ENCODE measurements at places on chromosomes 1 and 21.

- no peak for DNase-seq
Observed at GRCh38 chr21:35895598-35895997, 164.7 kb downstream of the SETD4 start.

DNA sequence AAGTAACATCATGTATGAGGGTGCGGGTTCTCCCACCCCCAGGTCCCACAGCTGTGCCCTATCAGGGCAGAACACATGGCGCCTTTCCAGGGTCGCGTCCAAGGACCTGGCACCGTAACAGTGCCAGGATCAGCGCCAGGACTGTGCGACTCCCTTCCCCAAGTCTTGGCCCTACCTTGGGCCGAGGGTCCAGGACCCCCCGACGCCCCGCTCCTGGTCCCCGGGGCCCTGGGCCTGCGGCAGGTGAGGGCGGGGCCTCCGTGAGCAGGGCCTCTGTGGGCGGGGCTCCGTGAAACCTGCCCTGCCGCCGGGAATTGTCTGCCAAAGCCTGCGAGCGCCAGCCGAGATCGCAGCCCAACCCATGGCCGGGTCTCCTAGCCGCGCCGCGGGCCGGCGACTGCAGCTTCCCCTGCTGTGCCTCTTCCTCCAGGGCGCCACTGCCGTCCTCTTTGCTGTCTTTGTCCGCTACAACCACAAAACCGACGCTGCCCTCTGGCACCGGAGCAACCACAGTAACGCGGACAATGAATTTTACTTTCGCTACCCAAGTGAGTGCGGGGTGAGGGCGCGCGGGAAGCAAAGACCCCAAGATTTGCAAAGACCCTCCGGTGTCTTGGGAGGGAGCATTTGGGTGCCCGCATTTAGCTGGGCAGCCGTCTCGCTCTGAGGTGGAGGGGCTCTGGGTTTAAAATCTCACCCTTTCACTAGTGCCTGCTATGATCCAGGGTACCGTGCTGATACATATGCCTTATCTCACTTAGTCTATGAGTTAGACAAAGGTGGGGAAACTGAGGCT, at the start of gene RHBG:
Gene RHBG (plus strand): TSS at position 323 of the 796 bp plus-strand sequence. CDS start 39 bp downstream, at position 362.
- DNase-seq, result no peak

DNA sequence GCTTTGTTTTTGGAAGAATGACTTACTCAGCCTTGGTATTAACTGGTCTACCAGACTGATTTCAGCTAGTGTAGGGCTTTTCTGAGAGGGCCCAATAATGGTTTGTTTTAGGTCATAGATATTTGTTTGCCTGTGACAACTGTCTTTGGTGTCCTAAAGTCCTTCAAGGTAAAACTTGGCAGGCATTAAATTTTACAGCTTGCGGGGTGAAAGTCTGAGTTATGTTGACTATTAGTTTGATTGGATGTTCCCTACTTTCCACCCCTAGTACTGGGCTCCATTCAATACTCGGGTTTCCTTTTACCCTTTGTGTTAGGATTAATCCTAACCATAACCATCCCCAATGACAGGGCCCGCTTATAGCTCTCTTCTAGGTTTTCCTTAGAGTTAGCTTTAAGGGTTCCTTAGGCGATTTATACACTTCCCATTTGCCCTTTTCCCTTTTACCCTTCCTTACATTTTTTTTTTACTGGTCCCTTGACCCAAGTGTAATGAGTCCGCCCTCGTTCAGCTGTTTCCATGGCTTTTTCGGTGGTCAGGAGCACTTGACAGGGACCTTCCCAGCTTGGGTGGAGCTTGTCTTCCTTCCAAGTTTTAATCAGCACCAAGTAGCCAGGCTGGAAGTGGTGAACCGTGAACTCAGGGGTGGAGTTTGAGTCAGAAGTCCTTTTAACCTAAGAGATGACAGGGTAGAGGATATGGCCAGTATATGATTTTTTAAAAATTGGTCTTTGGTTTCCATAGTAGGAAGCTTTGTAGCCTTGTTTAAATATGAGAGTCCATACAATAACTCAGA, 28.5 kb upstream of the LCE5A start:
- no peak for DNase-seq

GRCh38 chr1:32180186-32181060, 948 bp downstream of the TXLNA start:
- peak; percentile 21 for DNase-seq

DNA sequence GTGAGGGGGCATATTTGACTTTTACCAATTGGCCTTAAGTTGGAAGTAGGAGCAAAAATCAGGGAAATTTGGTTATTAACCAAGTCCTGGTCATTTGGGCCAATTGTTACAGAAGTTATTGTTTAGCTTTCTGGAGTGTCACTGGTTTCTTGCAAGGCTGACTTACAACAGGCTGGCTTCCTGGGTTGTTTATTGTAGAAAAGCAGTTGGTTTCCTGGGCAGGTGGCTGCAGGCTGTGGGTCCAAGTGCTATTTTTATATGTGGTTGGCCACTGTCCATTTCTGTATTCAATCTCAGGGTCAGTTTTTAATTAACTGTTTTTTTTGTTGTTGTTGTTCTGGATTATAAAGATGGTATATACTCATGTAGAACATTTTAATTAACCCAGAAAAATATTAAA, 174.1 kb downstream of the KCNJ6 start:
- DNase-seq, result no peak

DNA sequence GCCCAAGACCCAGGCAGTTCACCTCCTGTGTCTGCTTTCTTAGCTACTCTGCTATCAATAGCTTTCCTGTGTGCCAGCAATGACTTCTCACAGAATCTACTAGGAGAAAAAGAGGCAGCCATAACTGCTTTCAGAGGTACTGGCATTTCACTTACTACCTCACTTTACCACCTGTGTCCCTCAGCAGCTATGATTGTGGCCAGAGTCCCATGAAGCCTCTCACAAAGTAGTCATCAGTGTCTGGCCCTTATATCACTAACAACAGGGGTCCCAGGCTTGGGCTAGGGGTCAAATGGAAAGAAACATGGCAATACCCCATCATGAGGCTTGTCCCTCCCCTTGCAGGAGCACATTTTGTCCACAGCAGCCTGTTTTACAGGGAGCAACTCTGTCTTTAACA, 62.7 kb upstream of the EPS8L3 start:
- DNase-seq, result no peak

DNA sequence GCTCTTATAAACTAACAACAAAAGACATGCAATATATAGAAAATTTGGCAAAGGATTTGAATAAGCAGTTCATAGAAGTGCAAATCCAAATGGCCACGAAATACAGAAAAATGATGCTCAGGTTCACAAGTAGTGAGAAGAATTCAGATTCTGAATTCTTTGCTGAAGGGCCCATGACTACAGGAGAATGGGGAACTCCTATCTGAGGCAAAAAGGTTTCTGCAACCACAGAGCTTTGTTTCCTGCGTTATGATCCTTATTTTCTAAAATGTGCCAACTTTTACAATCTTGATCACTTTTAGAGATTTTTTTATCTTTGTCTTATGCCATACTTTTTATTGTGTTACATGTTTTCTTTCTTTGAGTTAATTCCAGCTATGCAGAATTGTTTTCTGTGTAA, 91.3 kb downstream of the ITSN1 start:
- DNase-seq, result no peak

GRCh38 chr1:66526036-66526435, 7.9 kb upstream of the SGIP1 start:
- no peak for DNase-seq

GRCh38 chr1:42385283-42385682, 4.7 kb downstream of the RIMKLA start:
- no peak for DNase-seq

DNA sequence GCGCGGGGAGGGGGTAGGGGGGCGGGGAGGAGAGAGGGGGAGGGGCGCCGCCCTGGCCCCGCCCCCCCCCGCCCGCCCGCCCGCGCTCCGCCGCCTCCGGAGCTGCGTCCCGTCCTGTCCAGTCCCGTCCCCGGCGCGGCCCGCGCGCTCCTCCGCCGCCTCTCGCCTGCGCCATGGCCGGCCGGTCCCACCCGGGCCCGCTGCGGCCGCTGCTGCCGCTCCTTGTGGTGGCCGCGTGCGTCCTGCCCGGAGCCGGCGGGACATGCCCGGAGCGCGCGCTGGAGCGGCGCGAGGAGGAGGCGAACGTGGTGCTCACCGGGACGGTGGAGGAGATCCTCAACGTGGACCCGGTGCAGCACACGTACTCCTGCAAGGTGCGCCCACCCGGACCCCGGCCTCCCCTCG, at the start of gene AGRN:
Gene AGRN (plus strand): TSS at position 121 of the 405 bp plus-strand sequence. CDS start 53 bp downstream, at position 174.
- no peak for DNase-seq

DNA sequence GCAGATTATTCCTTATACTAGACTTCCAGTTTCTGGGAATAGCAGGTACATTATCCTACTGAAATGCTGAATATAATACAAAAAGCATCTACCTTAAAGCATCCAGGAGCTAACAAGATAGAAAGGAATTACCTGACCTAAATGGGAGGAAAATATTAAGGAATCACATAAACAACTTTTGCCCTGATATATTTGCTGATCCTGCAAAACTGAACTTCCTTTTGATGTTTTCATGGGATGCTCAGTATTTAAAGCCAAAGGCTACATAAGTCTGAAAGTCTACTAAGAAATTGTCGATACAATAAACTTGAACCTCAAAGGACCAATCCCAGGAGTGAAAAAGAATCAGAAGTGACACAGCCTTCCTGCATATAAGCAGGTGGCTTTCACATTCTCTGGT, 85.6 kb upstream of the C1orf21 start:
- DNase-seq, result no peak

GRCh38 chr1:162003061-162003829, 20.4 kb downstream of the OLFML2B start:
- no peak for DNase-seq

GRCh38 chr1:154607609-154608396, at the start of gene ADAR:
TSS of gene ADAR (minus strand) at chr1:154608186. CDS start at chr1:154608006, 180 bp downstream.
- DNase-seq, result peak; percentile 87

DNA sequence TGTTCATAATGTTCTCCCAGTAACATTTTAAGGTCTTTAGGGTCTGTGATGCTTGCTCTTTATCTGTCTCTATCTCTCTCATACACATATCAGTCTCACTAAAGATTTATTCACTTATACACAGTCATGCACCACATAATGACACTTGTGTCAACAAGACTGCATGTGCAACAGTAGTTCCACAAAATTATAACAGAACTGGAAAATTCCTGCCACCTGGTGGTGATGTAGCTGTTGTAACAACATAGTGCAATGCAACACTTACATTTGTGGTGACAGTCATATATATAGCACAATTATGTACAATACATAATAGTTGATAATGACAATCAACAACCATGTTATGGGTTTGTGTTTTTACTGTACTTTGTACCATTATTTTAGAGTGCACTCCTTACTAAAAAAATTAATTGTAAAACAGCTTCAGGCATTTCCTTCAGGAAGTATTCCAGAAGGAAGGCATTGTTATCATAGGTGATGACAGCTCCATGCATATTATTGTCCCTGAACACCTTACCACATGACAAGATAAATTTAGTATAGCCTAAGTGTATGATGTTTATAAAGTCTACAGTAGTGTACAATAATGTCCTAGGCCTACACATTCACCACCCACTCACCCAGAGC, 8.1 kb downstream of the TDRD5 start:
- no peak for DNase-seq

DNA sequence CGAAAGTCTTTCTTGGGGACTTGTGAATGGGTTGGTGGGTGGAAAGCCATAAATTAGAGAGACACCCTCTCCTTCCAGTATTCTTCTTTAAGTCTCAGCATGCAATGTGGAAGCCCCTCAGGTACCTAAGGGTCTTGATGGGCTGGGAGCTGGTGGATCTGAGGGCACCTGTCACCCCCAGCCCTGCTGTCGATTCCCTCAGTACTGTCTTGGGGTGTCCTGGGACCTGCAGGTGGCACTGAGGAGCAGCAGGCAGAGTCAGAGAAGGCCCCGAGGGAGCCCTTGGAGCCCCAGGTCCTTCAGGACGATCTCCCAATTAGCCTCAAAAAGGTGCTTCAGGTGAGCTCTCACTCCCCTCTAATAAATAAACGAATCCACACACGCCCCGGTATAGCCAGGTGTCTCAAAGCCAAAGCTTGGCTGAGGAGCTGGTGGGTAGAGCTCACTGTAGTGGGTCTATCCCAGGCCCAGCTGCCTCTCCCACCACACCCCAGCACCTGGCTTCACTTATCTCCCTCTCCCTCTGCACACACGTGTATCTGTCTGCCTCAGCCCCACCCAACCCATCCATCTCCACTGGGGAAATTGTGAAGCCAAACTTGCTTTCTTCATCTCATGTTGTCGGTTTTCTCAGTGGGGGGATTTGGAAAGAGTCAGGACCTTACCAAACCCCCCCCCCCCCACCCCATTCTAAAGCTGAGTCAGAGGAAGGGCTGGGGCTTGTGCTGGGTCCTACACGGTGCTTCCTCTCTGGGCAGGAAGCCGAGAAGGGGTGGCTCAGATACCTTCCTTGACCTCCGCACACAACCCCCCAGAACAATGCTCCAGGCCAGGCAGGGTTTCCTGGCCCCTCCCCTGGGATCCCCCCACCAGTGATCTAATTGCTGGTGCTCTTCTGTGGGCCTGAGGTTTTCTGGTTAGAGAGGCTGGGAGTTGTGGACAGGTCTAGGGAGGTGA, 1.6 kb downstream of the ADAM15 start:
- no peak for DNase-seq

DNA sequence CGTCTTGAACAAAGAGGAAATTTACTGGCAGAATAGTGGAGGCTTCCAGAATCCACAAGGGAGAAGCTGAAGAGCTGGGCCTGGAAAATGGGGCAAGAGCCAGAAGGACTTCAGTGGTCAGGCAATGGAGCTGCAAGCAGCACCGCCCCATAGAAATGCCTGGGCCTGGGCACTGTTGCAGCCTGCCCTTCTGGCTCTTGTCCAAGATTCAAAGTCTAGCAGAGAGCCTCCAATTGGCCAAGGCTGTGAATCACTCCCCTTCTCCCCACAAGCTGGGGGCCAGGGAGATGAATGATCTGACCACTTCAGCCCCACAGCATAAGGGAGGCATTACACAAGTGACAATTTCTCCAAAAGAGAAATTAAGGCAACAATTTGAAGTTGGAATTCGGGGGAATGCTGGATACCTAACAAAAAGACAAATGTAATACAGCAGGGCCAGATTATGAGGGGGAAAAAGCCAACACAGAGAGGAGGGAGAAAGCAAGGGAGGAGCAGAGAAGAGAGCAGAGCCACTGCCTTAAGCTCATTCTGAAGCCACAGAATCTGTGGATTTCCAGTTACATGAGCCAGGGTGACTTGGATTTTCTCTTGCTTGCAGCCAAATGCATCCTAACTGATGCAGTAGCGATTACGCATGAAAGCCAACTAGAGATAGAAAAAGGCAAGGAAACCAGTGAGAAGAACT, 80.3 kb downstream of the LRIG2 start:
- no peak for DNase-seq

GRCh38 chr1:157773493-157774350, 3.2 kb downstream of the FCRL2 start:
- no peak for DNase-seq

GRCh38 chr1:245079021-245079609, 75.7 kb upstream of the KIF26B start:
- DNase-seq, result no peak

GRCh38 chr1:41455479-41456332, 28.8 kb downstream of the EDN2 start:
- no peak for DNase-seq
